ENCODE measurements at places on chromosomes 4 and X.

- peaks cover 13% of the 10 kb centered on the region for H3K36me3 ChIP-seq
- no peak overlapping the region for H3K27ac ChIP-seq
- peak; percentile 76 for DNase-seq
- H3K4me1 ChIP-seq = no peaks in the 10 kb centered on the region
Measured at GRCh38 chr4:742742-743311, 37.2 kb downstream of the PCGF3 start.

DNA sequence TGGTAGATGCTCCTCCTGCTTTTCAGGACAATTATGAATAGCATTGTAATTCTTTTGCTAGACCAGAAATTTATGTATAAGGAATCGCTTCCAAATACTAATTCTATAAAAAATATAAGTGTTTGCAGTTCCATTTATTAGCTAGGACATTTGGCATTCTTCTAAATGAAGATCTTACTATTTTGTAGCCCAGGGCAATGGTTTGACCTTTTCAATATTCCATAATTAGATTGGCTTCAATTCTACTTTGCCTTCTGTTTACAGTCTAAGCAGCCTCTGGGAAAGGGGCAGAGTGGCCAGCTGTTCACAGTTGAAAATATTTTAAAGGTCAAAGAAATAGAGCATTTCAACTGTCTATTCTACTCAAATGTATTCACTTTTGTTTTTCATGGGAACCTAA is 912.1 kb upstream of the GRIA3 start:
- H3K27ac ChIP-seq = no peak overlapping the region
- H3K4me1 ChIP-seq = no peaks in the 10 kb centered on the region
- no peak for DNase-seq

DNA sequence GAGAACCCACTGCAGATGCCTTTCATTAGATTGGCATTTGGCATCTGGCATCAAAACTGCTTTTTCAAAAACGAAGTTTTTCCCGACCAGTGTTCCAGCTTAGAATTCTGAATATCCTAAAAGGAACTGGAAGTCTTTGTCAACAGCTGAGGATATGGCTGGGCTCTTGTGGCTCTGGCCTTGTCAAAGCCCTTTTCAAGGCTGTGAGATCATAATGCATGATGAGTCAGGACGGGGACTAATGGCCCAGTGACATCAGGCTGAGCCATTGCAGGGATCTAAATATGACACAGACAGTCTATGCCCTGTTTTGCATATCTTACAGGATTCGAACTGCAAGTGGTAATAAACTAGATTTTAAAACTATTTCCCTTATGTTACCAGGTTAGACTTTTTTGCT is 306.4 kb downstream of the PTTG2 start:
- H3K36me3 ChIP-seq = no peaks in the 10 kb centered on the region
- no peaks in the 10 kb centered on the region for H3K27me3 ChIP-seq
- no peak overlapping the region for H3K4me3 ChIP-seq

DNA sequence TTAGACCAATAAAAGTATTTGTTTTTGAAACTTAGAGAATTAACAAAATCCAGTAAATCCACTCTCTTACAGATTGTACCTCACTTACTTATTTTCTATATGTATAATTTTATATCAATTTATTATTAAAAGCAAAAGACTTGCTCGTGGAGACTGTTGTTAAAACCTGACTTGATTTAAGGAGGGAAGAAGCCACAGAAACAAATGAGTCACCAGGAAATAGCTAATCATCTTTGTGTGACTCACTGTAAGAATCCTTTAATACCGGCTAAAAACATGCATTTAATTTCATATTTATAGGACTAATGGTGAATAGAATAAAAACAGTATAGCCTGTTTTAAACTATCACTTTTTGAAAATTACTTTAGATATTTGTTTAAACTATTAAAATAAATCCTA is 29.9 kb upstream of the UBE2NL start:
- DNase-seq = no peak
- H3K27me3 ChIP-seq = no peaks in the 10 kb centered on the region
- no peaks in the 10 kb centered on the region for H3K36me3 ChIP-seq
- H3K27ac ChIP-seq = no peak overlapping the region

- H3K4me1 ChIP-seq = no peaks in the 10 kb centered on the region
- no peaks in the 10 kb centered on the region for H3K36me3 ChIP-seq
- no peaks in the 10 kb centered on the region for H3K27me3 ChIP-seq
- DNase-seq = no peak
Measured at GRCh38 chr4:175253184-175253902, 335.2 kb downstream of the ADAM29 start.

DNA sequence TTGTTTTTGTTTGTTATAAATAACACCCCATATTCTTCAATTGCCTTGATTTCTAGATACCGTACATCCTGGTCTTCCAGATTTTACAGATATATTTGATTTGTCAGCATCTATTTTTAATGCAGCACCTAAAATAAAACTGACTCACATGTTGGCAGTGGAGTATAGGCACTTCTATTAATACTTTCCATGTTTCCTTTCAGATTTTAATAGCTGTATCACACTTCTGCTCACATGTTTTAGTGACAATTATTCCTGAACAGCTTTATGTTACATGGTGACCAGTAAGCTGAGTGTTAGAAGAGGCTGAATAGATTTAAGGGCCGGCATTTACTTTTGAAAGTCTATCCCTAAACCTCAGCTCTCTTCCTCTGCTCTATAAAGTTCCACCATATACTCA is 46.1 kb downstream of the C4orf46 start:
- no peaks in the 10 kb centered on the region for H3K36me3 ChIP-seq
- no peak overlapping the region for H3K4me3 ChIP-seq
- no peaks in the 10 kb centered on the region for H3K27me3 ChIP-seq
- no peaks in the 10 kb centered on the region for H3K4me1 ChIP-seq

GRCh38 chr4:140240237-140240636 is 86.3 kb upstream of the MAML3 start:
- no peak for DNase-seq
- no peaks in the 10 kb centered on the region for H3K27me3 ChIP-seq
- no peak overlapping the region for H3K4me3 ChIP-seq
- H3K4me1 ChIP-seq = no peaks in the 10 kb centered on the region
- no peaks in the 10 kb centered on the region for H3K36me3 ChIP-seq

GRCh38 chr4:137310593-137311490 is 221.5 kb downstream of the PCDH18 start:
- no peak for DNase-seq
- H3K4me1 ChIP-seq = no peaks in the 10 kb centered on the region
- H3K27ac ChIP-seq = no peak overlapping the region
- H3K4me3 ChIP-seq = no peak overlapping the region
- H3K27me3 ChIP-seq = no peaks in the 10 kb centered on the region

DNA sequence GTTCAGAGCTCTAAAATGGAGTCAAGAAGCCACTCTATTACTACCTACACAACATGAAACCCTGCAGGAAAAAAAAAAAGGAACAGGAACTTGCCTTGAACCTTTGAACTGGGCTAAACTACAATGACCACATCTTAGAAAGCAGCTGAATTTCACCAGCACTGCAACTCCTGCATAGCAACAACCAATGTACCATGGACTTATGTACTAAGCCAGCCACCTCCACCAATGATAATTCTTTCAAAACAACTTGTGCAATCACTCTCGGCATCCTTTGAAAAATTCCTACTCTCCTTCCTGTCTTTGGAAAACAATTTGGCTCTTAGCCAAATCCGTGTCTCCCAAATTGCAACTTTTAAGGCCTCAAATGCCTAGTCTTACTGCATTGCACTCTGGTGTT is 26.8 kb upstream of the FMR1 start:
- no peaks in the 10 kb centered on the region for H3K27me3 ChIP-seq
- no peaks in the 10 kb centered on the region for H3K36me3 ChIP-seq
- H3K4me1 ChIP-seq = no peaks in the 10 kb centered on the region
- DNase-seq = no peak

- H3K4me3 ChIP-seq = no peak overlapping the region
- H3K36me3 ChIP-seq = no peaks in the 10 kb centered on the region
- peaks cover 24% of the 10 kb centered on the region for H3K4me1 ChIP-seq
- no peaks in the 10 kb centered on the region for H3K27me3 ChIP-seq
- peak overlapping the region; percentile 60 for H3K27ac ChIP-seq
Measured at GRCh38 chrX:40081679-40082068, 16.1 kb downstream of the BCOR start.

DNA sequence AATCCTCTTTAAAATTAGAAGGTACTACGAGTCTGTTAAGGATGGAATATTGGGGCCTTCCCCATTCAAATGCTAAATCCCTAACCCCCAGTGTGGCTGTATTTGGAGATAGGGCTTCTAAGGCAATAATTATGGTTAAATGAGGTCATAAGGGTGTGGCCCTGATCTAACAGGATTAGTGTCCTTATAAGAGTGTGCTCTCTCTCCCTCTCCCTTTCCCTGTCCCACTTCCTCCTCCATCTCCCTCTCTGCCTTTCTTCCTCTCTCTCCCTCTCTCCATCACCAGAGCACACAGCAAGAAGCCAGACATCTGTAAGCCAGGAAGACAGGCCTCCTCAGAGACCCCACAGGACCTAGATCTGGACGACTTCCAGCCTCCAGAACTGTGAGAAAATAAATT is 116.9 kb downstream of the COL25A1 start:
- DNase-seq = no peak
- H3K4me1 ChIP-seq = no peaks in the 10 kb centered on the region
- H3K36me3 ChIP-seq = no peaks in the 10 kb centered on the region
- H3K27me3 ChIP-seq = no peaks in the 10 kb centered on the region
- no peak overlapping the region for H3K4me3 ChIP-seq

DNA sequence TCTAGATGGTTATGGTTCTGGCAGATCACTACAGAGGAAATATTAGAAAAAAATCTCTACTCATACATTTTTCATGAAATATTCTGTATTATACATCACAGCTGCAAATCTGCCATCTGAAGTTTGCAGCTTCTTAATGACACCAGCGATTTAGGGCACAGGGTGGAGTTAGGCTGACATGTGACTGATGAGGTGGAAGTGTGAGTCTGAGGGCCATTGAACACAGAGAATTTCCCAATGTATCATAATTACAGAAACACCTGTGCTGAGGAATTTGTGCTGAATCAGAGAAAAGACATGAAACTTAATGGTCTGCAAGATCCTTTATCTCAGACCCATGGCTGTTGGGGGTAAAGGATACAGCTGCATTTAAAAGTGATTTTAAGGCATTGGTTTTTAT is 2025.6 kb upstream of the AGA start:
- no peak overlapping the region for H3K27ac ChIP-seq
- H3K4me1 ChIP-seq = no peaks in the 10 kb centered on the region
- DNase-seq = no peak

DNA sequence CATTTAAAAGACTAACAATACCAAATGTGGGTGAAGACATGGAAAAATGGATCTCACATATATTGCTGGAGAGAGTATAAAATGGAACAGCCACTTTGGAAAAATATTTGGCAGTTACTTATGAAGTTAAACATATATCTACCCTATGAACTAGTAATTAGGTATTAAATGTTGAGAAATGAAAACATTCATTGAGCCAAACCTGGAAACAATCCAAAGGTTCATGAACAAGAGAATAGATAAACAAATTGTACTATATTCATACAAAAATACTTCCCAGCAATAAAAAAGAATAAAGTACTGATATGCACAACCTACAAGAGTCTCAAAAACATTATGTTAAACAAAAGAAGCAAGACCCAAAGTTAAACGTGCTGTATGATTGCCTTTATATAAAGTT is 4.0 kb upstream of the EGF start:
- H3K4me3 ChIP-seq = no peak overlapping the region
- H3K27ac ChIP-seq = no peak overlapping the region
- H3K36me3 ChIP-seq = no peaks in the 10 kb centered on the region
- no peaks in the 10 kb centered on the region for H3K27me3 ChIP-seq
- no peak for DNase-seq

- H3K27ac ChIP-seq = no peak overlapping the region
- DNase-seq = no peak
- no peaks in the 10 kb centered on the region for H3K4me1 ChIP-seq
- H3K36me3 ChIP-seq = no peaks in the 10 kb centered on the region
- no peak overlapping the region for H3K4me3 ChIP-seq
Measured at GRCh38 chr4:37188100-37188499, 56.4 kb upstream of the NWD2 start.

DNA sequence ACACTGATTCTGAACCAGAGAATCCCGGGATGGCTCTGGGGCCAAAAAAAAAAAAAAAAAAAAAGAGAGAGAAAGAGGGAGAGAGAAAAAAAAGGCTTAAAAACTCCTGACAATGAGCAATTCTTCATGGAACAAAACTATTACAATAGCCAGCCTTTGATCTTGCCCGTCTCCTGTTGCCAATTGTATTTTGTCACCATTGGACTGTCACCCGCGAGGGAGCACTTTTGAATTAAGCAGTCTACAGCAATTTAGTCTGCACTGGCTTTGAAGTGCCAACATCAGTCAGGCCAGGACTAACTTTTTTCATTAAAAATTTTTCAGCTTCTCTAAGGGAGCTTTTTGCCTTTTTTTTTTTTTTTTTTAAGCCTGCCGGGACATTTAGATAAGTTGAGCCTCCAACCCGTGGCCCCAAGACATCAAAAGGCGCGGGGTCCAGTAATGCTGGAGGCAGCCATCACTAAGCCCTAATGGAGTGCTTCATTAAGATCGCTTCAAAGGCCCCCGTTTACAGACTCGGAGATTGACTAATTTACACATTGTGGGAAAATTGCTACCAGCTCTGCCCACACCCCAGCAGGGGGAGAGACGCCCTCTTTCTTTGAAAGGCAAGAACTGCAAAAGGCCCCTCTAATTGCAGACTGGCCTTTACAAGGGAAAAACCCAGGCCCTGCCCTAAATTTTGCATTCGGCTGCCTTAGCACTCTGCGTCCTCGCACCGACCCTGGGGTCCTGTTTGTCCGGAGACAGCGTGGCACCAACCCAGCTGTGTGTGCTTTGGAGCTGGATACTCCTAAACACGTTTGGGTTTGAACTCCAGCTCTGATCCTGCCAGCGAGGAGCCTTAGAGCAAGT is 98.1 kb upstream of the MSX1 start:
- no peak overlapping the region for H3K4me3 ChIP-seq
- H3K4me1 ChIP-seq = no peaks in the 10 kb centered on the region
- no peaks in the 10 kb centered on the region for H3K27me3 ChIP-seq
- no peaks in the 10 kb centered on the region for H3K36me3 ChIP-seq
- no peak overlapping the region for H3K27ac ChIP-seq
- no peak for DNase-seq

GRCh38 chr4:106679063-106679462 is 310.5 kb upstream of the GIMD1 start:
- no peak for DNase-seq
- H3K4me1 ChIP-seq = no peaks in the 10 kb centered on the region
- H3K27me3 ChIP-seq = no peaks in the 10 kb centered on the region
- H3K27ac ChIP-seq = no peak overlapping the region
- no peak overlapping the region for H3K4me3 ChIP-seq

GRCh38 chr4:116389139-116389538 is 696.2 kb downstream of the TRAM1L1 start:
- no peaks in the 10 kb centered on the region for H3K4me1 ChIP-seq
- DNase-seq = no peak
- H3K27me3 ChIP-seq = no peaks in the 10 kb centered on the region
- H3K36me3 ChIP-seq = no peaks in the 10 kb centered on the region
- H3K27ac ChIP-seq = no peak overlapping the region
- H3K4me3 ChIP-seq = no peak overlapping the region

DNA sequence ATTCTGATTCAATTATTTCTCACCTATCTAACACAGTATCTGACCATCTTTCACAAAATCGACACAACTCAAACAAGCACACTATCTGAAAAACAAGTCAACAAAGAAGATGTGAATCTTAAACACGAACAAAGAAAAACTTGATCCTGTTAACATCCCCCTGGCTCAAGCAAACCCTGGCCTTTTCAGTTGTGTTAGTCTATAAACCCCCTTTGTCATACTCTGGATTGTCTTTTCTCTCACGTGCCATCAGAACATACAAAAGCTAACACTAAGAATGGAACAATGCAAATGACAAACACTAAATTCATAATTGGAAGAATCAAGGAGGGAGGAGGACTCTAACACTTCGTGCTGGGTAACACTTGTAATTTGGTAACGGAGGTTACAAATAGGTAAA is 168.7 kb downstream of the GASK1B start:
- no peaks in the 10 kb centered on the region for H3K4me1 ChIP-seq
- no peaks in the 10 kb centered on the region for H3K36me3 ChIP-seq
- H3K27me3 ChIP-seq = no peaks in the 10 kb centered on the region
- no peak for DNase-seq
- no peak overlapping the region for H3K4me3 ChIP-seq
